ENCODE measurements at places on chromosomes 2 and 18.

- no peak for DNase-seq
These were observed 137.5 kb upstream of the BARD1 start for GRCh38 chr2:214946949-214947348.

DNA sequence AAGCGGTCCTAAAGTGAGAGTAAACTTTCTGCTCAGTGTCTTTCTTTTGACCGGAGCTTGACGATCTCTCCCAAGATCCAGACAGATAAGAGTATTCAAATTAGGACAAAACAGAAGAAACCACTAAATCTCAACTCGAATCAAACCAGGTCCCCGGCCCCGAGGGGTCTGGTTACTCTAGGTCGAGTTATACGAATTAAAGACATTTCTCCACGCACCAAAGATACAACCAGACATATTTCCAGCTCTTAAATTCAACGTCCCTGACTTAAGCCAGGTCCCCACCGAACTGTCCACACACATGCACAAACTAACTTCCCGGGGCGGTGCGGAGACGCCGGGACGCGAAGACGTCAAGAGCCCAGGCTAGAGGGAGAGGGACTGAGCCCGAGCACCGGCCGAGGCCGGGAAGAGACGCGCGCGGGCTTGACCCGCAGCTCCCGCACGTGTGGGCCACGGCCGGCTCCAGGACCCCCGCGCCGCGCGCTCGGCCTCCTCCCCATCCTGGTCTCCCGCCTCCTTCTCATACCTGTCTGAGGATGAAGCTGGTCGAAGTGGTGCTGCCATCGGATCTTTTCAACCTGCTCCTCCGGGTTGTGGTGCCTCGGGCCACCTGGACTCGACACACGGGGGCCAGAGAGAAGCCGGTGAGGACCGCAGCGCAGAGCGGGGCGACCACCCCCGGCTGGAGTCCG is 896 bp downstream of the CACNB4 start:
- DNase-seq: no peak

DNA sequence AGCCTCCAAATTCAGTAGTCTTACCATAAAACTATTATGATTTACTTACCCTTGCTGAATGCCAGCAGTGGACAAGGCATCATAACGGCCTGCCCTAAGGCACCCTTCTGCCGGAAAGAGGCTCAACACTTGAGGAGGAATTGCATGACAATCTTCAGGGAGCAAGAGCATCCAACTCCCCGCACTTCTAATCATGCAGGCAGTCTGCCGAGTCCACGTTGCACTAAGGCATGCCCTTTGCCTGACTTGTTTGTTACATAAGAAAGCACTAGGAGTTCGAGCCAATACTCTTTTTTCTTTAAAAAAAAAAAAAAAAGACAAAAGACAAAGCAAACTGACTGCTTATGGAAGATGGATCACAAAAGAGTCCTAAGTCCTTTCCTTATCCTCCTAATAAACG is 17.9 kb upstream of the SPTBN1 start:
- DNase-seq: no peak

DNA sequence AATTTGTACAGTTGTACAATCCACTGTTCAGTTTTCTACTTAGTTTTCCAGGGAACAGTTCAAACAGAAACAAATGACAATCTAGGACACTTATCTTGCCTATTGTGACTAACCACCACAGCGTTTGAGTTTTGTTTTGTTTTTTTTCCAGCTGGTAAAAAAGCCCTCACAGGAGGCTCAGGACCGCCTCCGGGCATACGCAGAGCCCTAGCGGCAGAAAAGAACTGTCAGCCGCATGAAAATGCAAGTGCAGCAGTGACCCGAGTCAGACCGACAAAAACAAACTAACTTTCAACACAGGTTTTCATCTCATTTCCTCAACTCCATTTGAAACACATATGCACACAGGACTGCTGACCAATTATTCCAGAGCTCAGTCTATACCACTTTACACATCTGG is 68.6 kb downstream of the STEAP3 start:
- no peak for DNase-seq

Measured in activated CD4-positive, alpha-beta T cell treated with anti-CD3 and anti-CD28 coated beads for 1 hour (primary cell).